ENCODE measurements at places on chromosomes 13 and 19. TPM values are rescaled to one million over a fixed set of nuclear protein-coding genes. Genes with fewer than 3 reads are reported as not detected.

The IGSF23 gene
- total RNA-seq = 1.2 TPM

The PRR36 gene
- total RNA-seq = not detected

The EBI3 gene
- total RNA-seq = 0.73 TPM

The ANGPTL8 gene
- total RNA-seq = not detected

The PLPP2 gene
- total RNA-seq = 17.9 TPM

The KLK14 gene
- not detected for total RNA-seq

The PABPC3 gene
- 0.05 TPM for total RNA-seq

The EHD2 gene
- total RNA-seq = 170 TPM

The NPHS1 gene
- not detected for total RNA-seq

The SLC7A10 gene
- total RNA-seq = not detected

The TNNT1 gene
- total RNA-seq = 0.79 TPM

The BEST2 gene
- not detected for total RNA-seq

The SOX1 gene
- total RNA-seq = not detected

The KIR2DL1 gene
- total RNA-seq = not detected

The ZNF625 gene
- total RNA-seq = 4.1 TPM

The CYP4F12 gene
- total RNA-seq = not detected

The ZNF613 gene
- 3.1 TPM for total RNA-seq

The AP1M2 gene
- not detected for total RNA-seq

The CCDC8 gene
- 0.60 TPM for total RNA-seq
